ENCODE measurements at places on chromosomes 5 and 9.

DNA sequence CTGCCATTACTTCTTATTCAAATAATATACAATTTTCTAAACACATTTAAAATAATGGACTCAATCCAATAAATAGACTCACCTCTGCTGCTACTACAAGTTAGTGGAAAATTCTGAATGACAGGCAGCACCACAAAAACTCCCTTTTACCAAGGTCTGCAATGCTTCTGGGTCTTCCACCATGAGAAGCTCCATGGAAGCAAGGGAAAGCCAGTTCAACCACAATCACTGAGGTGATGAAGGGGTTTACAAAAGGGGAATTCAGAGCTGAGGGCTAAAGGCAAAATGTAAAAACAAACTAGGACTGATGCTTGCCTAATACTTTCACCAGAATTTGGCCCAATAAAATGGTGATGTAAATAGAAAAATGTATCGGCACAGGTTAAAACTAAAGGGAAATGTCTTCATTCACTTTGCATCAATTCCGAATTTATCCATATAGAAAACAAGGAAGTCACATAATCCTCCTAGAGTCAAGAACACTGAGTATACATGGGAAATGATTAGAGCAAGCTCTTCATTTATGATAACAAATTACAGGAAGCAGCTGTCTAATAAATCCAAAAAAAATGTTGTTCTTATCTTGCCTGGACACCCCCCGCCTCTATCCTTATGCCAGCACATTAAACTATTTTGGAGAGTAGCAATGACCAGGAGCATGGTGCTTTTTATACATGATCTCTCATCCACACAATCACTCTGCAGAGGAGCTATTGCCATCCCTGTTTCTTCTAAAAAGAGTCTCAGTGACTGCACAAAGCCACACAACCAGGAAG is 66.3 kb upstream of the NFIB start:
- DNase-seq, result no peak

- DNase-seq, result no peak
Observed at GRCh38 chr9:38126730-38127129, 57.7 kb upstream of the SHB start.

GRCh38 chr5:178586396-178586795 is 3.8 kb downstream of the COL23A1 start:
- no peak for DNase-seq

DNA sequence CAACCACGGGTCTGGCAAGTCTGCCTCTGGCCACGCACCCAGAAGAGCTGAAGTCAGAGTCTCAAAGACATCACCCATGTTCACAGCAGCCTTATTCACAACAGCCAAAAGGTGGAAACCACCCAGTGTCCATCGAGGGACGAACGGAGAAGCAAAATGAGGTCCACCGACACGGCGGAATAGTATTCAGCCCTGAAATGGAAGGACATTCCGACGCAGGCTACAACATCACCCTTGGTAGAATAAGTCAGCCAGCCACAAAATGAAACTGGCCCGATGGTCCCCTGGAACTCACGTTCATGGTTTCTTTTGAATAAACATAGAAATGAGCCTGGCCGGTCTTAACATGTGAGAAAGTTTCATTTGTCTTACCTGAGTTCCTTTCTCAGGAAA is 16.9 kb downstream of the CCDC187 start:
- DNase-seq, result no peak

DNA sequence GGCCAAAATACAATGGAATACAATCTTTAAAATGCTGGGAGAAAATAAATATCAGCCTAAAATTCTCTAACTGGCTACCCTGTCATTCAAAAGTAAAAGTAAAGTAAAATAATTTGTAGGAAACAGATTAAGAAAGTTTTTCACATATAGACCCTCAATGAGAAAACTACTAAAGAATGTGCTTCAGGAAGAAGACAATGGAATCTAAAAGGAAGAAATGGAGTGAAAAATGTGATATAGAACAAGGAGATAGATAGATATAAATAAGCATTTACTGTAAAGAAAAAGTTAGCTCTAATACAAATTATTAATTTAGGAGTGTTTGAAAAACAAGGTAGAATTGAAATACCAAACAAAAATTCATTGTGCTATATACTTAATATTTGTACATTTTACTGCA is 368.6 kb upstream of the MPDZ start:
- DNase-seq, result no peak

- no peak for DNase-seq
Observed at GRCh38 chr5:168952196-168952595, 348.7 kb downstream of the SLIT3 start.

- DNase-seq, result no peak
Observed at GRCh38 chr5:10701567-10702039, 59.4 kb downstream of the DAP start.

GRCh38 chr9:89661391-89661949 is 56.7 kb downstream of the GADD45G start:
- DNase-seq, result no peak

DNA sequence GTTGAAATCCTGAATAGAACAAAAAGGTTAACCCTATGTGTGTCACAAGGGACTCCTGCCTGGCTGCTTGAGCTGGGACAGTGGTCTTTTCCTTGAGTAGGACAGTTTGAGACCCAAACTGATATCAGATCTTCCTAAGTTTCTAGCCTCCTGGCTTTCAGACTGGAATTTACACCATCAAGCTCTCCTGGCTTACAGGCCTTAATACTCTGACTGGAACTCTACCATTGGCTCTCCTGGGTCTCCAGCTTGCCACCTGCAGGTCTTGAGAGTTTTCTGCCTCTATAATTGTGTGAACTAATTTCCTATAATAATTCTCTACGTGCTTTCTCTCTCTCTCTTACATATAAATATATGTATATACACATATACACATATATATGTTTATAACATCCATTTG is 112.5 kb downstream of the PRR16 start:
- DNase-seq, result no peak

DNA sequence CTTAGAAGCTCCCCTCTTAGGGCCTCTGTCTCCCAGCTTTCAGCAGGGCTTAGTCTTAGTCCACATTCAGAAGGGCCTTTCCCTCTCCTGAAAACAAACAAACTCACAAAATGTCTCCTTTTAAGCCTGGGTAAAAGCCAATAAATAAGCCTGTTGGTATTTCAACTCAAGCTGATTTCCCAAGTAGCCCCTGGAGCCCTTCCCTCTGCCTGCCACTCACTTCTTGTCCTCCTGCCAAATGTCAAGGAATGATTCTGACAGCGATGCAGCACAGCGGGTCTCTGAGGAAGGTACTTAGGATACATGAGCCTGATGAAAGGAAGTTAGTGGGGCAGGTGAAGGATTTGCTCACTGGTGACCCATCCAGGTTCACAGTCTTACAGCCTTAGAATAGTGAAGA is 210.5 kb downstream of the PJA2 start:
- no peak for DNase-seq

DNA sequence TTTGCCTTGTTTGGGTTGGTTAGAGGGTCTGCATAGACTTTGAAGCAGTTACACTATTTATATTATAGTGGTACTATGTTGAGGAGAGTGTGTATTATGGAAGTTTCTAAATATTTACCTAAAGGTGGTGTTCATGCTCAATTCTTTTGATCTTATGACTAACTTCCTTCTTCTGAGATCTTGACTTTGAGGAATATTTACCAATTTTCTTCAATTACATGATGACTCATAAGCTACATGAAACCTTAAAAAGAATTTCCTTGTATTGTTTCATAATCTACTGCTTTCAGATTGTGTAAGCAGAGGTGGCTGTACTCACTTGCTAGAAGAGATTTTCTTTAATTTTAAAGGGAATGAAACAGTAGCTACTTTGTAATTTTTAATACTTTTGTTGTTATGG is 276.1 kb downstream of the TAF11L14 start:
- DNase-seq, result no peak

DNA sequence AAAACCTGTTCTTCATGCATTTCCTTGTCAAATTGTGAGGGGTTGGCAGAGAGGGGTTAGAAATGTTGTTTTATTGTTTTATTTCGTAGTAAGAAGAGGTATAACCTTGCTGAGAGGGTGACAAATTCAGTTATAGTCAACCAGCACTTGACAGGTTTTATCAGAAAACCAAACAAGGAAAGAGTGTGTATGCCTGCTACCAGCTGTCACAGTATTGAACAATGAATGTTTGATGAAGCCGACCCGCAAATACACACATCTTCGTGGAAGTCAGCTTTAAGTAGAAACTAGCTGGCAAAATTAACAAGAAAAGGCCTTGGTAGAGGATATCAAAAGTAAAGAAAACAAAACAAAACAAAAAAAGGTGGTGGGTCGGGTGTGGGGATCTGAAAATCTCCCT is 214.6 kb upstream of the TLE4 start:
- DNase-seq, result no peak

- no peak for DNase-seq
Observed at GRCh38 chr5:172926796-172927195, 32.4 kb upstream of the RPL26L1 start.

DNA sequence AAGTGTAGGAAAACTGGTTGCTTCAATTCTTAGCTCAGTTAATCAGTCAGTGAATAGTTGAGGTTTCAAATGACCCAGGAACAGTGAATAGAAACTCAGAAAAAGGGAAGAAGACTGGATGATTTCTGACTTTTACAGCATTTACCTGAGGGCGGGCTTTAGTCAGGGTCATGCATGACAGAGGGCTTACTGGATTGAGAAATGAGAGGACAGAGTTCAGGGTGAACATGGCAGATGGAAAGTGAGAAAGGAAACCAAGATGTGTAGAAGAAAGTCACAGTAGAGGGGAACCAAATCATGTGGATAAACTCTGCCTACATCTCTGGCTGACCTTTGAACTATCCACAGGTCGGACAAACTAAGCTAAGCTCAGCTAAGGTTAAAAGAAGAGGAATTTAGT is 596.0 kb downstream of the SEMA5A start:
- no peak for DNase-seq

GRCh38 chr5:176731506-176732160 is 78.7 kb upstream of the UNC5A start:
- DNase-seq, result no peak

DNA sequence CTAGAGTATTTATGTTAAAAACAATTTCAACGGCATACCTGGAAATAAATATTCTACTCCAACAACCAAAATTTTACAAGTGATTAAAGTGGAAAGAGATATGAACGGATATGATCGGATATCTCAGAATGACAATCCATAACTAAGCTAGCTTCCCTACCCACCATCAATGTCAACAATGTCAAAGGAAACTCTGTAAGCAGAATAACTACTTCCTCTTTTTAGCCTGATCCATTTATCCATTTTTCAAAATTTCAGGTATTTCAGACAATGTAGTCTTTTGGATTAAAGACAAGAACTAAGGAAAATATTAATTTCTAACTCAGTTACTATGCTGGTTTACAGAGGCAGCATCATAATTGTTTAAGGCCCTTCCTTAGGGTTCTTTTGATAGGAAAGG is 188.7 kb downstream of the DENND1A start:
- DNase-seq, result no peak

GRCh38 chr9:136979769-136980587 is 2.7 kb downstream of the PTGDS start:
- no peak for DNase-seq

DNA sequence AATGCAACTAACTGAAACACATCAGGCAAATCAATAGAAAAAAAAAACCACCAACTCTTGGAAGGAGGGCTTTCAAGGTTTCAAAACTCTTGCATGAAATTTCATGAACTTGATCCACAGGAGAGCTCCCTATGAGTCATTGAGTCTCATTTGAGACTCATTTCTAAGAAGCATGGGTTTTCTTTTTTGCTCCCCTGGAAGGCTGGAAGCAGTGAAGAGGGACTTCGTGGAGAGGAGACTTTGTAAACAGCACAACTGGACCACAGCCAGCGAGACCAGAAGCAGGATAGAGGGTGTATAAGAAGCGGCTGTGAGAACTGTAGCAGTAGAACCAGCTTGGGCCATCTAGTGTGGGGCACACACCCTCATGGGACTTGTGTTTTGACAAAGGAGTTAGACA is 41.2 kb upstream of the RAPGEF1 start:
- no peak for DNase-seq

- no peak for DNase-seq
Observed at GRCh38 chr5:60370508-60370907, 329.5 kb downstream of the DEPDC1B start.

DNA sequence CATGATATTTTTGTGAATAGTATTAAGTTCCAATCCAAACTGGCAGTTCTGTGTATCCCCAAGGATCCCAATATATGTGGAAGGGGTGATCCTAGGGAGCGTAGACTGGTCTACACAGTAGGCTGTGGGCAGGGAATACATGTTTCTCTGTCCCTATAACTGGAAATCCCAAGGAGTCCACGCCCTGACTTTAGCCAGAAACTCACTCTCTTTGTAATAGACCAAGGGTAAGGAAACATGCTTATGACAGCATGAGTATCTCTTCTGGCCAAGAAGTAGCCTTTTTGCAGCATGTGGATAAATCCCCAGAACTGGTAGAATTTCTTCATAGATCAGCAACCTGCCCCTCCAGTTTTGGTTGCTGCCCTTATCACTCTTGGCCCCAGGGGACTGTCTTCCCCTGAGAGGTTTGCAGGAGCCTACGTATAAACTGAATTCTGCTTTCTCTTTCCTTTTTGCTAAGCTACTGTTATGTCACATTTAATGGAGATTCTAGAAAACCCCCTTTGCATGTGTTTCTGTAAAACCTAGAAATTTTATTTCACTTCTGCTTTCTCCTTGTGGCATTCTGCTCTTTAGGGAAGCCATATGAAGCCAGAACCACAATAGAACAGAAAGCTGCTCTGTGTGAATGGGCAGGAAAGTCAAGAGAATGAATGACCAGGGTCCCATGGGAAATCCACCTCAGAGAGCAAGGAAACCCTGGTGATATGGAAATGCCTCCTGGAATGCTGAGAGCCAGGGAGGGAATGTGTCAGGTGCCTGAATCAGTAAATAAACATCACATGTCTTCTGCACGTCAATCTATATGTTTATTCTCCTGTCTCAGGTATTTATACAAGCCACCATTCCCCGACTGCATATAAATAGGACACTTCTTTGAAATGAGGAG is 3.5 kb downstream of the IFNA2 start:
- DNase-seq, result peak; percentile 3

DNA sequence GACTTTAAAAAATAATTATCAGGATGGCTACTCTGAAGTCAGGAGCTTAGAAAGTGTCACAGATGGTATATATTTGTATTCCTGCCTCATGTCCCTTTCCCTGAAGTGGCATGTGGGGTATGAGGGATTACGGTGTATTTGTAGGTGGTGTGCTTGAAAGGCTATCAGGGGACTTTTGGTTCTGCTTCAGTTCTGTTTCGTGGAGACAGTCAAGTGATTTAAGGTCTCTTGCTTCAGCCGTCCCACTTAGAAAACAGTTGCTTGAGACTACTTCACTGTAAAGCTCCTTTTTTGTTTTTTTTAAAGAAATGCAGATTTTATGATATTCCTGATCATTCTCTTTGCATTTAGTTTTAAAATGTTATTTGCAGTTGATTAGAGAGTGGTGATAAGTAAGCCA is 18.3 kb downstream of the PARP8 start:
- DNase-seq, result no peak

DNA sequence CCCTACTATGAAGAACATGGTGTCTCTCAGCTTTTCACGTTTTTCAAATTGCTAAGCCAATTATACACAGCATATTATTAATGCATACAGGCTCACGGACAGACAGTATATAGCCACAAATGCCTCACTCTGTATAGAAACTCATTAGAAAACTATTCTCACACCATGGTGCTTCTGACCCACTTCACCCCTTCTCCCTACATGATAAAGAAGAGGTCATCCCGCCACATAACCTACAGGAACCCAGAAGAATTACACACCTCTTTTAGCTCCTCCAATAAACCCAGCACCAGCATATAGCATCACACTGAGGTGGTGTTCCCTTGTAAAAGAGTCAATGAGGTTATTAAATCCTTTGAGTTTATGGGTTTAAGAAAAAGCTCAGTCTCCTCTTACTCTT is 5.6 kb downstream of the TLE1 start:
- DNase-seq, result no peak

GRCh38 chr9:137429974-137430722 is 7.0 kb downstream of the NOXA1 start:
- DNase-seq, result no peak
